GM04504 (cell line): ENCODE measurements at places on chromosomes 1 and 21.

DNA sequence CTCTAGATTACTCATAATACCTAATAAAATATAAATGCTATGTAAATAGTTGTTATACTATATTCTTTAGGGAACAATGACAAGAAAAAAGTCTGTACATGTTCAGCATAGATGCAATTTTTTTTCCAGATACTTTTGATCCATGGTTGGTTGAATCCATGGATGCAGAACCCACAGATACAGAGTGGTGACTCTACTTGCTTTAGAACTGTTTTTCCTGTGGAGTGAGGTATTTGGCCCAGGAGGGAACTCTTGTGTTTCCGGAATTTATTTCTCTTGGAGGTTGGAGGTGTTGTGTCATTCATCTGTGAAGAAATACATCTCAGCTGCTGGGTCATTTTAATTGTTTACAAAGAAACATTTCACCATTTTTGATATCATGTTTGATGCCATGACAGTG is 28.7 kb downstream of the TMEM200B start:
- DNase-seq: no peak

DNA sequence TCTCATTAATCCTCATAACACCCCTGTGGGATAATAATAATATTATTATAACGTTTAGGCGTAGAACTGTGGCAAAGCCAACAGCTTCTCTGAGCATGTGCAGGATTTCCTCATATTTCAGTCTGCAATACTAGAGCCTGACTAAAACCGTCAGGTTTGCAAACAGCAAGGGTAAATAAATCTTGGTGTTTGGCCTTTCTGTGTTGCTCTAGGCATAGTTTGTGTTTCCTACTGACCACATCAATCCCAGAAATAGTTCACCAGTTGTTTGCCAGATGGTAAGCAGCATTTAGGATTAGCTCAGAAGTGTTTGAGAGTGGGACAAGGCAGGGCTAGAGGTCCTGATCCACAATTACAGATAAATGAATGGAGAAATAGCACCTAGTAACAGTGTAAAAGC is 2.8 kb upstream of the KCNA3 start:
- no peak for DNase-seq

DNA sequence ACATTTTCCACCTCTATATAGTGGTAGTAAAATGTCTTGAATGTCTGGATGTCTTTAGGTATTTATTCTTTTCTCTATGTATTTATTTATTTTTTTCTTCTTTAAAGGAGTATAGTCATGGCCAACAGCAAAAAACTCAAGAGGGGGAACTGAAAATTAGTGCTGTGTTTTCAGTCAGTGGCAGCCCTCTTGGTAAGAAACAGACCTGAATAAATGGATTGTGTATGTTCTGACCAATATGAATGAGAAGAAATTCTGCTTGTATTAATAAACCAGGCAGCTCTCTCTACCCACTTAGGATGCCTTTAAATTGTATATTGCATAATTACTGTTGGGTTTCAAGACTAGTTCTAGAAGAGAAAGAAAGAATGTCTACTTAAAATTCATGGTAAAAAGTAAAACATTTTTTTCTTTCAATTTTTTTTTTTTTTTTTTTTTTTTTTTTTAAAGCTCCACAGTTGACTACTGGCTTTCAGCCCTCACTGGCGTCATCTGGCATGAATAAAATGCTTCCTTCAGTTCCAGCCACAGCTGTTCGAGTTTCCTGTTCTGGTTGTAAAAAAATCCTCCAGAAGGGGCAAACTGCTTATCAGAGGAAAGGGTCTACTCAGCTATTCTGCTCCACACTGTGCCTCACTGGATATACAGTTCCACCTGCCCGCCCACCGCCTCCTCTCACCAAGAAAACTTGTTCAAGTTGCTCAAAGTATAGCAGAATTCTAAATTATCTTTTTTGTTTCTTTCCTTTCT is 101.6 kb downstream of the ZMYM4 start:
- DNase-seq: peak; percentile 59

- no peak for DNase-seq
These were observed 49.6 kb downstream of the ST6GALNAC3 start for GRCh38 chr1:76124196-76124595.

GRCh38 chr1:54766726-54767125 is 2.4 kb upstream of the PARS2 start:
- no peak for DNase-seq

GRCh38 chr1:89808441-89809117 is 12.3 kb upstream of the LRRC8D start:
- no peak for DNase-seq

- no peak for DNase-seq
These were observed 905 bp downstream of the BARHL2 start for GRCh38 chr1:90716243-90716551.

DNA sequence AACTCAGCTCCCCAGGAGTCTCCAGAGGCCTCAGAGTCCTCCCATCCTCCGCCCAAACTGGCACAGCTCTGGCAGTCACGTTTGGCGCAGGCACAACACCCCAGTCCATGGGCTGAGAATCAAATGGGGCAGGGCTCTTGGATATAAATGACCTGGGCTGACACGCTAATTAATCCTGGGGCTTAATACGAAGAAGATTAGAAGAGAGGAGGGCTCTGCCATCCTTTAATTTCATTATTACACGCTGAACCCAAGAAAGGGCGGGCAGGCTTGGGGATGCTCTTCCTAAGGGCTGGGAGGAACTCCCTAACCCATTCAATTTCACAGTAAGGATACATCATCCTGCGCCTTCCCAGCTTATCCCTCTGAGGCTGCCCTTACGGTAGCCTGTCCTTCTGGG is 2.4 kb downstream of the GRIK3 start:
- no peak for DNase-seq

DNA sequence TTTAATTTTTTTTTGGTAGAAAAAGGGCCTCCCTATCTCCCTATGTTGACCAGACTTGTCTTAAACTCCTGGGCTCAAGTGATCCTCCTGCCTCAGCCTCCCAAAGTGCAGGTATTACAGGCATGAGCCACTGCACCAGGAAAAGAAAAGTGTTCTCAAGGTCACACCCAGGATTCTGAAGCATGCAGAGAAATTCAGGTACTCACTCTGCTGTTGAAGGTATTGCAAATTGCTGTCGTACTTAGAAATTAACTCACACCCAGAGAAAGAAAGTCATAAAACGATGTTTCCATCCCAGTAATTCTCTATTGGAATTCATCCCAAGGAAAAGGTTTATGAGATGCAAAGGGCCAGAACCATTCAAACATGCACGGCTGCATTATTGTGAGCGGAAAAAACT is 73.7 kb downstream of the DHRS3 start:
- no peak for DNase-seq

- no peak for DNase-seq
These were observed 149.7 kb upstream of the RRP15 start for GRCh38 chr1:218135371-218135770.

- no peak for DNase-seq
These were observed 229.5 kb upstream of the USP24 start for GRCh38 chr1:55444667-55445066.

- DNase-seq: no peak
These were observed 9.3 kb downstream of the PCSK9 start for GRCh38 chr1:55048453-55049270.

- DNase-seq: no peak
These were observed 827.6 kb upstream of the B3GALT2 start for GRCh38 chr1:194014014-194014413.

DNA sequence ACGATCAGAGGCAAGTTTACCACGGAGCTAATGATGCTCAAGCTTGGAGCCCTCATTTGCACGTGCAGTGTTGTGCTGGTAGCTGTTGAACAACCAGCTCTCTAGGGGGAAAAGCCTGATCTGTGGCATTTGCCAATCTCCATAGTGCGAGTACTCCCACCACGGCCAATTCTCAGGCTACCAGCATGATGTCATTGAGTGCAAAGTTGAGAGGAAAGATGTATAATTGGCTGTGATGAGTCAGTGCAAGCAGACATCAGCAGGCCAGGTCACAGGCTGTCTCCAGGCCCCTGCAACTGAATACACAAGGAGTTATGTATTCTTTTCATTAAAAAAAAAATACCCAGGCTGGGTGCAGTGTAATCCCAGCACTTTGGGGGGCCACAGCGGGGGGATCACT is 233.1 kb upstream of the VAMP3 start:
- no peak for DNase-seq

- no peak for DNase-seq
These were observed 428.5 kb upstream of the TMPRSS15 start for GRCh38 chr21:18831942-18832676.

DNA sequence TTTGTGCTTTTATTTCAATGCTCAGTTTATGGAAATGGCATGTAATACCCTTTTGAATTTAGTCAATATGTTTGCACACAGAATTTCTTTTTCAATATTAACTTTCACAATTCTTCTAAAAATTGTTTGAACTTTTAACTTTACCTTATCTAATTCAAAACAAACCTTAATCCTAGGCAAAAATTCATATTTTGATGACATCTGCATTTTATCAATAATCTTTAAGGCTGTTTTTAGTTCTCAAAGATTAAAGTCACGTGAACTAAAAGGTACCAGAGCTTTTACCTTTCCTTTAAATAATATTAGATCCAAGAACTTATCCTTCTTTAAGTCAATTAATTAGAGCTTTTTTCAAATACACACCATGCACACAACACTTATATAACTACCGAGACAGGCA is 218.9 kb upstream of the NCAM2 start:
- DNase-seq: no peak

GRCh38 chr1:171017426-171017825 is 73.3 kb upstream of the FMO3 start:
- no peak for DNase-seq

GRCh38 chr1:168005529-168005928 is 68.7 kb upstream of the MPC2 start:
- DNase-seq: no peak

DNA sequence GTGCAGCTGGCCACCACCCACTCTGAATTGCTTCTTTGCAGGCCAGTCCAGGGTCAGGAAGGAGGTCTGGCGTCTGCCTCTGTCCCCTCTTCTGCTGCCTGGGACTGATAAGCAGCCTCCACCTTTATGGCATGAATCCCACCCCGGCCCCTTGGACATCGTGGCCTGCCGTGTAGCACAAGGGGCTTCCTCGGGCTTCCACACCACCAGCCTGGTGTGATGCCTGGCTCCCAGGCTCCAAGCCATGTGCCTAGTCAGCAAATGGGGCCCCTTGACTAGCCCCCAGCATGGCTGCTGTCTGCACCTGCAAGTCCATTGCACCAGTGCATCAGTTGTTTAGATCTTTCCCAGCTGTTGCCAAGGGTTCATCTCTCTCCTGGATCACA is 9.9 kb upstream of the ARF1 start:
- no peak for DNase-seq

- peak; percentile 25 for DNase-seq
These were observed 115.7 kb downstream of the SLC30A10 start for GRCh38 chr1:219812491-219813203.

DNA sequence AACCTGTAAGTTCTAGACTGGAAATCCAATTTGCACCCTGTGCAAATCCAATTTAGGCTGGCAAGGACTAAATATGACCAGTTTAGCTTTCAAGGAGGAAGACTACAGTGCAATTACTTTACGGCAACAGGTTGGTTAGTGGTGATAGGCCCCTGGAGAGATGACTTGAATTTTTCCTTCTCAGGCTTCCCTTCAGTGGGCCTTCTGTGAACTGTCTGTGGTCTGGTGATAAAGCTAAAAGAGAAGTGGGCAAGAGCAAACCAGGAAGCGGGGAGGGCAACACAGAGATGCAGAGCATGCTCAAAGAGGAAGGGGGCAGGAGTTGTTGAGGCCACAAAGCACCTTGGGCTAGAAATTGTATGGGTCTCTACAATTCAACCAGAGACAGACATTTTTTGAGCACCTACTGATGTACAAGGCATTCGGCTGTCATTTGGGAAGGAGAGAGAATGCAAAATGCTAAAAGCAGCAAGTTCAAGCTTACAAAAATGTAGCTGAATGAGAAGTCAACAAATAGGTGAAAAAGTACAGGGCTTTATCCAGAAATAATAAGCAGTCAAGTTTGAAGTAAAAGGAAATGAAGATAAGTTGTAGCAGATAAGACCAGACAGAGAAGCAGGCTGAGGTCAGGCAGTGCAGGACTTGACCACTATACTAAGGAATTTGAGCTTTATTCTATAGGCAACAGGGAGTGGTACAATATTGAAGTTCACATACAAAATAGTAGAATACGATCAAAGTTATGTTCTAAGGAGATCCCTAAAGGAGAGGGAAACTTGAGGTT is 23.9 kb downstream of the INPP5B start:
- DNase-seq: no peak

DNA sequence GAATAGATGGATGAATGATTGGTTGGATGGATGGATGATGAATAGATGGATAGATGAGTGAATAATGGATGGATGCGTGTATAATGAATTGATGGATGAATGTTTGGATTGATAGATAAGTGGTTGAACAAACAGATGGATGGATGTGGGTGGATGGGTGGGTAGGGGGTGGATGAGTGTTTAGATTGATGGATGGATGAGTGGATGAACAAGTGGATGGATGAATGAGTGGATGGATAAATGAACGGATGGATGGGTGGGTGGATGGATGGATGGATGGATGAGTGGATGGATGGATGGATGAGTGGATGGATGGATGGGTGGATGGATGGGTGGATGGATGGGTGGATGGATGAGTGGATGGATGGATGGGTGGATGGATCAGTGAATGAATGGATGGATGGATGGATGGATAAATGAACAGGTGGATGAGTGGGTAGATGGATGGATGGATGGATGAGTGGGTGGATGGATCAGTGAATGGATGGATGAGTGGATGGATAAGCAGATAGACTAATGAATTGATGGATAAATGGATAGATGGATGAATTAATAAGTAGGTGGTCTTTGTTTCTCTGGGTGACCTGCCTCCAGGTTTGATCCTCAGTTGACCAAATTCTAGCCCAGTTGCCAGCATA is 64.3 kb downstream of the SPSB1 start:
- no peak for DNase-seq

GRCh38 chr1:168783458-168784210 is 54.6 kb upstream of the DPT start:
- DNase-seq: peak; percentile 51
